ENCODE measurements at places on chromosomes 4 and X. TPM values are rescaled to one million over a fixed set of nuclear protein-coding genes. Genes with fewer than 3 reads are reported as not detected.

GRCh38 chrX:112457788-112458187 lies 221.9 kb downstream of the LHFPL1 start:
- DNase-seq = no peak

DNA sequence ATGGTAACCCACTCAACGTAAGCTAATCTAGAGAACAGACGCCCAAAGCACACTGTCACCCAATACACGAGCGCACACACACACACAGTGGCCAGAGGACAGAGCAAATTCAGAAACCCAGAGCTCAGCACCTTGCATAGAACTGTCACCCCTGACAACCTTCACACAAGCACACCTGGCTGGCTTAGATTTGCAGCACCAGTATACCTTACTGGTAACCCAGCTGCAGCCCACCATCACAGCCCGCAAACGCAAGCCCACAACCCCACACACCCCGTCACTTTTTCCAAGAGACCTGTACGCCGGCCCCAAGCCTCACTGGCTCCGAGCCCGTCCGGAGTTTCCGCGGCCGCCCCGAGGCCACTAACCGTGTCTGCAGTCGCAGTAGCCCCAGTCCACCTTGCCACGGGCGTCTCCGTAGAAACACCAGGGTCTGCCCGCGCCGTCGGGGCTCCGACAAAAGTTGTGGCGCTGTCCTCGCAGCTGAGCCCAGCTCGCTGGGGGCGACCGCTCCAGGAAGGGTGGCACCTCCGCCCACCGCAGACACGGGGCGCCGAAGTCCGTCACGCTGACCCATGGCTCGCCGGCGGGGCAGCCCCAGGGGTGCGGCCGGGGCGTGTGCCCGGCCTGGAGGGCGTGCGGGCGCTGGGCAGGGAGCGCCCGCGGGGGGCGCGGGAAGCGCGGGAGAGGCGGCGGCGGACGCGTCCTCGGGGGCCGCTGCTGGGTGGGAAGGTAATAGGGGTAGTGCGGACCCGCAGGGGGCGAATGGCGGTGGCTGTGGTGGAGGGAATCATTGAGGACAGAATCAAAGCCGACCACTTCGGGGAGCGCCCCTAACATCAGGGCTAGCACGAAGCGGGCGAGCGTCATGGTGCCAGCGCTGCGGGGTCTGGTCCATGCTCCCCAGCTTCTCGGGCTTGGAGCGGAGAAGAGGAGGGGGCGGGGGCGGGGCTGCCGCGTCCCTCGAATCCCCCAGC lies 664 bp downstream of the PRSS12 start:
- no peak for DNase-seq

DNA sequence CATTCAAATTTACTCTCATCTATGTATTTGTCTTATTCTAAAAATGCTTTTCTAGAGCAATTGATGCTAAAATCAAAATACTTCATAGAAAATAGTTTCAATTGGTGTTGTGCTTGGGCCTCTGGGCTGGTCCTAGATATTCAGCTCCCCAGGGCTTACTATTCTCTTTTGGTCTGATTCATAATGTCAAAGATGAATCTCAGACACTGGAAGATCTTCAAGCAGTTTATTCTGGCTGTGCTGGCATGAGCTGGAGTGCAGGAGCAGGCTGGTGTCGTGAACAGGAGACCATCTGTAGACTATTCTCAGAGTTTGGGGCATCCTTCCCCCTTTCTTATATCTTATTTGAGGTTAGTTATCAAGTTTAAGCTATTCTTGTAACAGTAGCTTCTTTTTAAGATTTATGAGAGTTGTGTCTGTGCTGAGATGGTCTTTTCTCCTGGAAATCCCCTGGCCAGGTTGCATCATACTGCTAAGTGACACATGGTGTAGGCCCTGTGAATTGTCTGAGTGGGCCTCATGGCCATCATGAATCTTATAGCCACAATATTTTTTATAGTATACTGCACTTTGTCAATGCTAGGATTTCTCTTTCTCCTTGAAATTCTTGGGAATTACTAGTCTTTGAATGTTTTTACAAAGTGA lies 1624.0 kb upstream of the IGFBP7 start:
- DNase-seq = no peak

Gene REST
- total RNA-seq = 33.5 TPM

DNA sequence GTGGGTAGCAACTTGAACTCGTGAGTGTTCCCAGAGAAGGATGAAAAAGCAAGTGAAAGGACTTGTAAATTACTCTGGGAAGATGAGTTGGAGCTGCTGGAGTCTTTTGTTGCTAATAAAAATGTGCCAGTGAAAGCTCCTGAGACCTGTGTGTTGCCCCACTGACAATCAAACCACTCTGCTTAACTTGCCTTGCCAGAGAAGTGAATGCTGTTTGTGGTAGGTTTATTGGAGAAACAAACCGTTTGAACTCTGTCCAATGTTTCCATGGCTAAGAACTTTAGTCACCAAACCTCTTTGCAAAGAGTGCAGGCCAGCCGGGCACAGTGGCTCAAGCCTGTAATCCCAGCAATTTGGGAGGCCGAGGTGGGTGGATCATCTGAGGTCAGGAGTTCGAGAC lies 586.9 kb downstream of the PCDH7 start:
- no peak for DNase-seq

- DNase-seq = no peak
These were observed 5.2 kb downstream of the NKX3-2 start for GRCh38 chr4:13539047-13539618.

GRCh38 chrX:11470250-11470974 lies 177.2 kb downstream of the AMELX start:
- no peak for DNase-seq

GRCh38 chrX:101276238-101276637 lies 14.9 kb downstream of the TAF7L start:
- DNase-seq = no peak

DNA sequence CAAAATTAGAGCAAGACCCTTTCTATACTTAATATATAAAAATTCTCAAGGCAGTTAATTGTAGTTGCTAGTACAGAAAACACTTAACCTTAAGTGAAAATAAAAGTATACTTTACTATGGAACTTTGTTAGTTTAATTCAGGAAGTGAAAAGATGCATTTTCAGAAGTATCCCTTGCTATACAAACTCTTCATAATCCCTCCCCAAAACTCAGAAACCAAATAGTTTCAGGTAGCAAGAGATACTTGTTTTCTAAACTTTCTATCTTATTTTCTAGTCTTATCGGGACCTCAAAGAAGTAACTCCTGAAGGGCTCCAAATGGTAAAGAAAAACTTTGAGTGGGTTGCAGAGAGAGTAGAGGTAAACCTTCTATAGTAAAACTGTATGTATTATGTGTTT lies 14.3 kb downstream of the PAICS start:
- no peak for DNase-seq

GRCh38 chrX:37986893-37987292 lies 19.5 kb upstream of the SYTL5 start:
- no peak for DNase-seq

DNA sequence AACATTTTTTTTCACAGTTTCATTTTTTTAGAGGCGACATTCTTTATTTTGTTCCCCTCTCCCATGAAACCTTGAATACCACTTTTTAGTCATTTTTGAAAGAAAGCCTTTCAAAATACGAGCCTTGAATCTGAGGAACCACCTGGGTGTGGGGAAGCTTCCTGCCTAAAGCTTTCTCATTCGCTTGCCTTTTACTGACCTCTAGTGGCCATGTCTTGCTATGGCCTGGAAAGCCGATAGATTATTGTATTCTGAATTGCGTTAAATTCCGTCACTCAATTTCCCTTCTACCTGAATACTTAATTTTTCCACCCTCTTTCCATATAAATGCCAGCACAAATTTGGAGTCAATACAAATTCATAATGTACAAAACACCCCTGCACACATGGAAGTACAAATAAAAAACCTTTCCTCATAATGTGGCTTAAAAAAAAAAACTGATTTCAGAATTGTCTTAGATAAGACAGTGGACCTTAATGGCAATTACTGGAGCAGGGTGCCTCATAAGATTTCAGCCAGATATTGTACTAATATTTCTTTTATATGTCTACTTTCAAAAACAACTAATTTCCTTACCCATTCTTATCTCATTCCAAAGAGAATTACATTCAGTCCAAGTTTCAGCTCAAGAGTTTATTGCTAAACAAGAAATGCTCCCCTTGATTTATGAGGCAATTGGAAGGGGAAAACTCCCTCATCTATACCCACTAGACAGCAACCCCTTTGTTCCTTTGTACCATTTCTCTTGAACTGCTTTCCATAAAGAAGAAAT lies 217.9 kb downstream of the CENPC start:
- DNase-seq = no peak

DNA sequence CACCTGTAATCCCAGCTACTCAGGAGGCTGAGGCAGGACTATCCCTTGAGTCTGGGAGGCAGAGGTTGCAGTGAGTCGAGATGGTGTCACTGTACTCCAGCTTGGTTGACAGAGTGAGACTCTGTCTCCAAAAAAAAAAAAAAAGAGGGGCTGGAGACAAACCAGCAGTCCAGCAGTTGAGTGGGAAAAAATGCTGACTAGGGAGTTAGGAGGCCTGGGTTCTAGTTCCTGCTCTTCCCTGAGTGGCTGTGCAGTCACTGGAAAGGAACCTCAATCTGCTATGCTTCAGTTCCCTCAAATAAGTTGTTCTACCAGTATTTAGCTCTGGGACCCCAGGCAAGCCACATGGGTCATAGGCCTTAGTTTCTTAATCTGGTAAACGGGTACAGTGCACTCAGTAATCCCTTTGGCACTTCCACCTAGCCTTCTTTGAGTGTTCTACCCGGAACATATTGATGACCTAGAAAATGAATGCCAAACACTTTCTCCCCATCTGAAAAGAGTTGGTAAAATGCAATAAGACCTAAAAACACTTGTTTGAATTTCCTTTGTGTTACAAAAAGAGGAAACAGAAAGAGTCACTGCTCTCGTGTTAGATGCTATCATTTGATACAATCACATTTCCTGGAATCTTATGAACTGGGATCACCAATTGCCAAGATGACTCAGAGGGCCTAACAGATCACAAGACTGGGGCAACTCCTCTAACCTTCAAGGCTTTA lies 99.3 kb upstream of the EGFL6 start:
- DNase-seq = no peak

GRCh38 chr4:187236209-187236890 lies 512.7 kb upstream of the FAT1 start:
- DNase-seq = no peak

Gene DIPK2B
- total RNA-seq = 25.2 TPM

Gene LEF1
- total RNA-seq = 19.1 TPM

GRCh38 chr4:163726641-163727040 lies 232.2 kb downstream of the TMA16 start:
- DNase-seq = no peak

Gene TKTL2
- total RNA-seq = not detected

Gene SLC10A3
- 24.2 TPM for total RNA-seq

All from aorta (tissue), 5 donors.